ENCODE measurements at places on chromosomes 6 and 20.

- DNase-seq: no peak
Measured at GRCh38 chr6:111605100-111605751, 452 bp downstream of the TRAF3IP2 start.

DNA sequence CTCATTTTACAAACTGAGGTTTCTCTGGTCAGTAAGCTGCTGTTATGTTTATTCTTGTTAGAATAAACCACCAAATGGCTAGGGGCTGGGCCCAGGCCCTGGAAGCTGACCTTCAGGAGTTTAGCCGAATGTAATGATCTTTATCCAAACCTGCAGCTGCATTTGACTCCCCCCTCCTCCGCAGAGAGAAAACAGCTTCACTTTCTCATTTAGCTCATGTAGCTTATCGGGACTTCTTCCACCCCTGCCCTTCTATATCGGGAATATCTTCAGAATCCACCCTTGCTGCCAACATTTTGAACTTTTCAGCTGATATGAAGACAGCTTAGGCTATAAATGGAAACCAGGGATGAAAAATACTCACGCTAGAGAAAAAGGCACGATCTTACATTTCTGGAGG, 102.6 kb downstream of the ZMYND8 start:
- DNase-seq: no peak

DNA sequence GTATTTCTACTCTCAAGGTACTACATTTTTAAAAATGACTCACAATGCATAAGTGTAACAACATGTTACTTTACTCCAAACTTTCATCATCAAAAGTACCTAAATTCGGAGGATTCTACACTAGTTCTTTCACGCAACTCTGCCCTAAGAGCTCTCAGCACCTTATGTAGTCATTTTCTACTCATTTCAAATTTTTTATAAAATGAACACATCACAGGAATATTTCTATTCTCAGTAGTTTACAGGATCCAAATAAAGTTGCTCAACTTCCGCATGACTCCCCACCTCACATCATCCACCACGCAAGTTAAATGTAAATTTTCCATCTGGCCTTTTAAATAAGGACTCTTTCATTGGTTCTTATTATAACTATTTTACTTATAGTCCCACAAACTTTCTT, 344.9 kb upstream of the MANEA start:
- no peak for DNase-seq

GRCh38 chr6:107275330-107275865, 160.1 kb upstream of the BEND3 start:
- DNase-seq: no peak

- no peak for DNase-seq
Measured at GRCh38 chr20:46202766-46203509, 84.8 kb downstream of the CD40 start.
